ENCODE measurements at places on chromosomes 12 and 14.

- peak; percentile 41 for DNase-seq
Measured at GRCh38 chr14:36976571-36977023, 195.8 kb downstream of the SLC25A21 start.

- DNase-seq = no peak
Measured at GRCh38 chr14:36320897-36321381, 502 bp upstream of the MBIP start.

GRCh38 chr14:65750906-65751305 is 338.4 kb downstream of the FUT8 start:
- no peak for DNase-seq

DNA sequence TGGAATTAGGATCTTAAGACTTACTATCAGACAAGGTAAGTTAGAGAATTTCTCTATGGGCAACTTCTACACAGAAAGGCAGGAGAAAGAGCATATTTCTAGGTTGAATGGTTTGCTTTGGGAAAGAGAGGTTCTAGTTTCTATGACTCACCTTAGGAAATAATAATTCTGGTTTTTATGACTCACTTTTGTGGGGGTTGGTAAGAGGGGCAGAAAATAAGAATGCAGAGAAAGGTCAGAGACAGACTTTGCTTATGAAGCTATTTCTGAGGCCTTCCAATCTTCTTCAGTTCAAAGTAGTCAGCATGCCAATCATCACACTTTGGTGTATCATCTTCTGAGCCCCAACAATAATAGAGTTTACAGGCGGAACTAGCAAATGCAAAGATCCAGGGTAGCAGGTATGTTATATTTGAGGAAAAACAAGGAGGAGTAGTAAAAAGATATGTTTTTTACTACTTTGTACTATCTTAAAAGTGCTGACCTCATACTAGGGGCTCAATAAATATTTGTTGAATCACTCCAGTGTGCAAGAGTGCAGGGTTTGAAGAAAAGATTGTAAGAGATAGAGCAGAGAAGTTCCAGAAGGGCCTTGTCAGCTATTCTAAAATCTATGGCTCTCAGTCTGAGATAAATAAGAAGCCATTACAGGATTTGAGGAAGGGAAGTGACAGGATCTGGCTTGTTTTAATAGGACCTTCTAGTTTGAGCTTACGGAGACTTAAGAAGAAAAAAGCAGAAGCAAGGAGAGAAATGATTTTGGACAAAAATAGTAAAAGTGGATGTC is 56.7 kb upstream of the LRFN5 start:
- no peak for DNase-seq

DNA sequence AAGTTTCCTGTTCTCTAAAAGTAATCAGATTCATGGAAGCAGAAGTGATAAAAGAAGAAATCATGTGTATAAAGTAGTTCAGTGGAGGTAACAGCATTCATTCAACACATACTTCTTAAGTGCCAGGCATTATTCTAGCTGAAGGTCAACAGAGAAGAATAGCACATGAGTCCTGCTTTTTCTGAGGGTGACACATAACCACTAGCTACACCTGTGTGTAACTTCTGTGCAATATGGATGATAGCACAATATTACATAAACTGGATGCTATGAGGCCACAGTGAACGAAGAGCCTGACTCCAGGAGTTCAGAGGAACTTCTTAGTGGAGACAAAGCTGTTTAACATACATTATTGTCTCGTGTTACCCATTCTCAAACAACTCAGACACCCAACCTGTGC is 114.3 kb upstream of the PCED1B start:
- no peak for DNase-seq

DNA sequence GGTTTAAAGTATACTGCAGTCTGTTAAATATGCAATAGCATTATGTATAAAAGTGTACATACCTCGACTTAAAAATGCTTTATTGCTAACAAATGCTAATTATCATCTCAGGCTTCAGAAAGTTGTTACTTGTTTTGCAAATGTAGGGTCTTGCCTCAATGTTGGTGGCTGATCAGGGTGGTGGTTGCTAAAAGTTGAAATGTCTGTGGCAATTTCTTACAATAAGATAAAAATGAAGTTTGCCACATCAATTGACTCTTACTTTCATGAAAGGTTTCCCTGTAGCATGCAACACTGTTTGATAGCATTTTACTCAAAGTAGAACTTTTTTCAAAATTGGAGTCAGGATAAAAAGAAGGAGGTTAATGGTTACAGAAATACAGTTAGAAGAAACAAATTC is 407.7 kb upstream of the OR4E1 start:
- DNase-seq = no peak

DNA sequence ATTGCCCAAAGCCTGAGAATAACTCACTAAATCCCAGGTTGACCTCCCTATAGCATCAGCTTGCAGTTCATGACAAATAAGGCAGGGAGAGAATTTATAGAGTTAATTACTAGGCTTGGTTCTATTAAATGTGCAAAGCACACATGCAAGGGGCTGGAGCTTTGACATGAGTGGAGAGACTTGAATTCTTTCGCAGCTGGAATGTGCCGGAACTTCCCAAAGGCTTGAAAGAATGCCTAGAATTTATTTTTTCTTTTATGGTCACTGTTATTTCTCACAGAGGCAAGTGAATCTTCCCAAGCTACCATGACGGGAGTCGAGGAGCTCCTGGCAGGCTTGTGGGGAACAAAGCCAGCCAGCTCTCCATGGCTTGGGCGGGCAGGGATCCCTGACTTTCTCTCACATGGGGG is 95.5 kb upstream of the USP44 start:
- peak; percentile 5 for DNase-seq

DNA sequence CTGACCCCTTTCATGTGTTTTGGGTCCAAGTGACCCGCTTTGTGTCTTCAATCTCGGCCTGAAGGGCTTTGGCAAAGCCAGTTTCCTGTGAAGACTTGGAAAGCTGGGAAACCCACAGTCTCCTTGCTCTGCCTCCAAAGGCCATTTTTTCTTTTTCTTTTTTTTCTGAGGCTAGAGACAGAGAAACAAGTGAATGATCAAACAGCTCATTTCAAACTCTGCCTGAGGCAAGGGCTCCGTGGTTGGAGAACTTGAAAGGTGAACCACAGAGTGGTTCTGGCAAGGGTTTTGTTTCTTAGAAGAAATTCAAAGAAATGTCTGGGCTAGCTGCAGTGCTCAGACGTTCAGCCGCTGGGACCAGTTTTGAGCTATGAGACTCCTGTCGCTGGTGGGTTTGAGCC is 62.7 kb downstream of the ERH start:
- no peak for DNase-seq

DNA sequence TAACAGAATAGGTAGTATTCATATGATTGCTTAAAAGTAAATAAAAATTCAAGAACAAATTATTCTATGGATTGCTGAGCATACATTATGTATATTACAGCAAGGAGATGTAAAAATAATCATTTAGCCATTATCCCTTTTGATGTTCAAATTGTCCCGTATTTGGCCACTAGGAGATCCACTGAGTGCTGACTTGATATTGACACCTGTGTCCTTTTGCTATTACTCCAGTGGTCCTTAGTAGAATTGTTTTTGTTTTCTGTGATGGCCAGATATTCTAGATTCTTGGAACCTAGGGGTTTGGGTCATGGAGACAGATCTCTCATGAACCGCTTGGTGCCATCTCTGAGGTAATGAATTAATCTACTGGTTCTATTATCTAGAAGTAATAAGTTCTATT is 16.8 kb downstream of the ERO1A start:
- DNase-seq = peak; percentile 7

- no peak for DNase-seq
Measured at GRCh38 chr14:43169722-43170121, 1337.4 kb downstream of the FSCB start.

DNA sequence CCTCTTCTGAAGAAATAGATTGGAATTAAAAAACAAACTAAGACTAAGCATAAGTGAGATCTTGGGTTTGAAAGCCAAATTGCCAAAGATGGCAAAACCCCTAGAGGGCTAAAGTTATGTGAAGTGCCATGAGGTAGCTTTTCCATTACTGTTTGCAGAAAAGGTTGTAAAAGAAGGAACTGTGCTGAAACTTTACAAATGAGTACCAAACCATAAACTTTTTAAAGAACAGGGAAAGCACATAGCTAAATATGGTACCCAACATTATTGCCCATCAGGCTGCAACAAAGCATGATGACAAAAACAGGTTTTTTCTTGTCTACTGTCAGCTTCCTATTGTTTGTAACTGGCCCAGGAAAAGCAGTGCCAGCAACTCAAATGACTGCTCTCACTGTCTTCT is 224.2 kb downstream of the RAD51B start:
- DNase-seq = no peak

DNA sequence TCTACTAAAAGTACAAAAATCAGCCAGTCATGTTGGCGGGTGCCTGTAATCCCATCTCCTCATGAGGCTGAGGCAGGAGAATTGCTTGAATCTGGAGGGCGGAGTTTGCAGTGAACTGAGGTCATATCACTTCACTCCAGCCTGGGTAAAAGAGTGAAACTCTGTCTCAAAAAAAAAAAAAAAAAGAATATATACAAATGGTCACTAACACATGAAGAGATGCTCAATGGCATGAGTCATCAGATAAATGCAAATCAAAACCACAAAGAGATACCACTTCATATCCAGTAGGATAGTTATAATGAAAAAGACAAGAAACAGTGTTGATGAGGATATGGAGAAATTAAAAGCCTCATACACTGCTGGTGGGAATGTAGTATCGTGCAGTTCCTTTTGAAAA is 33.6 kb upstream of the METAP2 start:
- DNase-seq = peak; percentile 41

DNA sequence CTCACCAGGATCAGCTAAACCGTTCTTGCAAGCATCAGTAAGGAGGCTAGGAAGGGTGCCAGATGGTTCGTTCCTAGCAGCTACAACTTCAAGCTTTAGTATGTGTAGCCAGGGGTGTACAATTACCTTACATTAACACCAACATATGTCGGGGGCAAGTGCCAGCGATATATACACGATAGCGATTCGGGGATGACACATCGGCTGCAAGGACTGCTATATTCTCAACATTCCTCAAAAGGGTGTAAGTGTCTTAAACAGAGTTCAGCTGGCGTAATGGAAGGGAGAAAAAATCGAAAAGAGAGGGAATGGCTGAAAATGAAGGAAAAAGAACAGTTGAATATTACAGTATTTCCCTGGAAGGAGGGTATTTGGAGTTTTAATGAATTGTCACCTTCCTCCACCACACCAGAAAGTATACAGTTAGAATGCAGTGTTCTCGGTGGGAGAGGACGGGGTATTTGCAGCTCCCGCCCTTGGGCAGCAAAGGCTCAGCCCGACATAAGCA is 545 bp downstream of the LIMA1 start:
- peak; percentile 30 for DNase-seq

DNA sequence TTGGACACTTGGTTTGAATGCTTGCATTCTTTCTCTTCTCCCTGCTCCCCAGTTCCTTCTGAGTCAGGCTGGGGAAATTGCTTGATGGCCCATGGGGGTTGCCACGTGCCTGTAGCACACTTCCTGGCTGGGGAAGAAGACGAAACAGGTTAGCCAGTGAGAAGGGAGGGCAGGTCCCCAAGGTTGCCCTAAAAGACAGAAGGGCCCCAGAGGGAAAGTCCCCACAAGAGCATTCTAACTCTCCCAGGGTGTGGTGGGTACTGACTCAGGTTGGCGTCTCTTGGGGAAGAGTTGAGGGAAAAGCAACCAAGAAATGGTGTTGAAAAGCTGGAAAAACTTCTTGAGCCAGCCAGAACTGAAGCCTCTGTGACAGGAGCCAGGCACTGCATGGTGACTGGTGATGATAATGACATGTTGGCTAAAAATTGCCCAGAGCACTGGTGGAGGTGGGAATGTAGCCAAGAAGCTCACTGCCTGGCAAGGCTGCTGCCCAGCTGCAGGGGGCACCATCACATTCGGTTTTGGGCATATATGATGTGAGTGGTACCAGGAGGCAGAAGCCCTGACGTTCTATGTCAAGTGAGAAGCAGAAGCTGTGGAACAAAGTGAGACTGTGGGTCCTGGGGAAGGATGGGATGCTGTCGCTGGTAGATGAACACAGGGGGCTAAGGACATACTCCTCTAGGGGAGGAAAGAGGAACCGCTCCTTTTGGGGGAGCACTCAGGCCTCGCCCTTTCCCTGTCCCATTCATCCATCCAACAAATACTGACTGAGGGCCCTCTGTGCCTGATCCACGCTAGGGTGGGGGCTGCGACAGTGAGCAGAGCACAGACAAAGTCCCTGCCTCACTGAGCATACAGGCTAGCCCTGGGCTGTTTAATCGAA is 8.1 kb upstream of the RABGGTA start:
- DNase-seq = no peak

DNA sequence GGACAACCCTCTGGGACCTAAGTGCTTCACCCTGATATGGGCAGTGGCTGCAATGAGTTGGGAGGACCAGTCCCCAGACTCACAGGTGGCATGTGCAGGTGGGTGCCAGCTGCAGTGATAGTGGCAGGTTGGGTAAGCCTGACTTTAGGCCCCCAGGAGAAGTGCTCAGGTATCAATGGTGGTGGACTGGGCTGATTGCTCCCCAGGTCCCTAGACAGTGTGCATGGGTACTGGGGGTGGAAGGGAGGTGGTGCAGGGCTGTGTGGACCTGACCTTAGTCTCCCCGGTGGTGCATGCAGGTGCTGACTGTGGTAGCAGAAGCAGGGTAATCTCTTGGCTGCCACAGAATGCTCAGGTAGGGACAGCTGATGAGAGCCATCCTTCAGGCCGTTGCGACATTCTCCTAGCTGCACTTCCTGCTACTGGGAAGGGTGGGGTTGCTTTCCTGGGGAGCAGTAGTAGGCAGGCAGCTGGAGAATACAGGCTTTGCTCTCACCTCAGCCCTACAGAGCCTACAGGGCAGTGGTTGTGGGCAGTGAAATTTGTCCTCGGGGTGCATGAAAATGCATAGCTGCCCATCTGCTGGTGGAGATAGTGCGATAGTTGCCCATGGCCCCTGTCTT is 33.3 kb upstream of the CCND2 start:
- no peak for DNase-seq

DNA sequence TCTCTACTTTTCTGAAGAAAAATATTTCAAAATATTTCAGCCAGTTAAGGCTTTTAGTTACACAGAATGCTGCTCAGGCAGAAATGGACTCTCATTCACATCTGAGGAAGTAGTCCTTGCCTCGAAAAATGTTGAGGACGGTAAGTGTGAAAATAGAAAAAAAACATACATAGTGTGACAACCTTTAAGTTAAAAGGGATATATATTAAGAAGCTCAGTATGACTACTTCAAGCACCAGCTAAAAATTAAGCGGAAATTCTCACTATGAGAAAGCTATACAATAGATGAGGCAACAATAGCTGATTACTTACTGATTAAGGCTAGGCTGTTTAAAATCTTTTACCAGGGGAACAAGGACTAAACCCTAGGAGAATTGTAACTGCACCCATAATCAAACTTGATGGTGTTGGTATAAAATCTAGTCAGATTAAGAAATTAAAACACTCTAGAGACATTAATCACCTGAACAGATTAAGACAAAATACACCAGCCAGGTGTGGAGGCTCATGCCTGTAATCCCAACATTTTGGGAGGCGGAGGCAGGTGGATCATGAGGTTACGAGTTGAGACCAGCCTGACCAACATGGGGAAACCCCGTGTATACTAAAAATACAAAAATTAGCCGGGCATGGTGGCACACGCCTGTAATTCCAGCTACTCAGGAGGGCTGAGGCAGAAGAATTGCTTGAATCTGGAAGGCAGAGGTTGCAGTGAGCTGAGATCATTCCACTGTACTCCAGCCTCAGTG is 53.9 kb downstream of the HNRNPC start:
- no peak for DNase-seq

GRCh38 chr14:56807386-56808109 is 2.7 kb downstream of the OTX2 start:
- DNase-seq = no peak

- no peak for DNase-seq
Measured at GRCh38 chr12:91021076-91021475, 16.3 kb upstream of the EPYC start.
